ENCODE measurements at places on chromosomes 4 and X. TPM values are rescaled to one million over a fixed set of nuclear protein-coding genes. Genes with fewer than 3 reads are reported as not detected.

GRCh38 chr4:78864405-78865024 lies 74.7 kb downstream of the PAQR3 start:
- DNase-seq: peak; percentile 74

GRCh38 chrX:135974279-135974856 lies 580 bp upstream of the MMGT1 start:
- DNase-seq: peak; percentile 2

DNA sequence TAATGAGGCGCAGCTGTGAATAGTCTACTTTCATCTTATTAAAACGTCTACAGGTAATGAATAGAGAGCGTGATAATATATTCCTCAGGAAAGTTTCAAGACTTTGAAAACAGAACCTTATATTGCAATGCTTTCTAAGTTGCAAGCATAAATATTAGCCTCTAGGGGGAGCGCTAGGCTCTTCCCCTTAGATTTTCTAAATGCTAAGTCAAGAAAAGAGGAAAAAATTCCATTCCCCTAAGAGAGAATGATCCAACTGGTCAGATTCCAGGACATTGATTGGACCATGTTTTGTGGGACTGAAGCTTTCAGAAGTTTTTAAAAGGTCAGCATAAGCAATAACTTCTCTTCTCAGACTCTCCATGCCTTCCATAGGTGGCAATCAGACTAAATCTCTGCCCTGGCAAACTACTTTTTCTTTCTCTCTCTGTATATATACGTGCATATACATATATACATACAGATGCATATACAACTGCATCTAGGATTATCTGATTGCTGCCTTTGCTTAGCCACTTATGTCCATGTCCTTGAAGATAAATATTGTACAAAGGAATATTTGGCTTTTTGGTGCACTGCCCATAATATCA lies 492.9 kb downstream of the INPP4B start:
- DNase-seq: peak; percentile 27

- no peak for DNase-seq
Measured at GRCh38 chrX:71128166-71128833, 9.9 kb downstream of the MED12 start.

DNA sequence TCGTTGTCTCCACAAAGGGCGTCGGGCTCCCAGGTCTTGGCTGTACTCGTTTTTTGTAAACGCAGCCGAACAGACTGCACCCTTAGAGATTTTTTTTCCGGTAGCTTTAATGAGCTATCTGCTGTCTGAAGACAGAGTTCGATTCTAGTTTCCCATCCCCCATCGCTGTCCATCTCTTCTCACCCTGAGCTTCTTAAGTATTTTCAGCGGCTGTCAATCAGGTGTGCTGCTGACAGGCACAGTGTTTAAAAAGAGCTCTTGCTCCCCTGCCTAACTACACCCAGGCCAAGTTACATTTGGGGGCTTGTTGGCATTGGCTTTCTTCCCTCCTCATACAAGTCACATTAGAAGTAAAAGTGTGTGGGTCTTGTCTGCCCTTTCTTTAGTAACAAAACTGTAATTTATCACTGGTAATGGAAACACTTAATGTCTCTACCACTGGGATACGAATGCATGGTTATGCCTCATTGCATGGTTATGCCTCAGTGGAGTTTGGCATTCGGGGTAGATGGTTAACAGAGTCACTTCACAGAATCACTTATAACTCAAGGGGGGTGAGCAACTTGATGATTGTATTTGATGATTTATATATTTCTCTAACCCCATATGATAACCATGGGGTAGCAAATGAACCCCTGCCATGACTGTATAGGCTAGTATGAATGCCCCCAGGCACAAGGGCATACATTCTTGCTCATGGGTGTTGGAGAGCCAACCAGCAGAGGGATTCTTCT lies 1.4 kb upstream of the ARHGAP6 start:
- no peak for DNase-seq

The HS3ST1 gene
- not detected for polyA plus RNA-seq

The USP51 gene
- not detected for polyA plus RNA-seq

The COX18 gene
- 9.5 TPM for polyA plus RNA-seq
